IgD-negative memory B cell (primary cell): ENCODE measurements at places on chromosomes 5 and 9. TPM values are rescaled to one million over a fixed set of nuclear protein-coding genes. Genes with fewer than 3 reads are reported as not detected.

EDIL3 gene
- polyA plus RNA-seq: not detected

FOXD4L3 gene
- polyA plus RNA-seq: not detected

LVRN gene
- not detected for polyA plus RNA-seq

SGCD gene
- polyA plus RNA-seq: not detected

CTXN3 gene
- not detected for polyA plus RNA-seq

CPEB4 gene
- polyA plus RNA-seq: 8.4 TPM

ABLIM3 gene
- 0.14 TPM for polyA plus RNA-seq

NTNG2 gene
- 0.84 TPM for polyA plus RNA-seq

FGF18 gene
- polyA plus RNA-seq: not detected

CXCL14 gene
- polyA plus RNA-seq: not detected

IGFBPL1 gene
- not detected for polyA plus RNA-seq

SHLD3 gene
- polyA plus RNA-seq: 5.1 TPM

POU5F2 gene
- 0.08 TPM for polyA plus RNA-seq

CRB2 gene
- not detected for polyA plus RNA-seq

PTGDS gene
- not detected for polyA plus RNA-seq

NUTM2F gene
- not detected for polyA plus RNA-seq

CMYA5 gene
- polyA plus RNA-seq: not detected

HRCT1 gene
- not detected for polyA plus RNA-seq

ZNF462 gene
- polyA plus RNA-seq: not detected

TAF11L5 gene
- polyA plus RNA-seq: not detected

PCDHGA10 gene
- 0.15 TPM for polyA plus RNA-seq

PCDHGC4 gene
- polyA plus RNA-seq: not detected

PCDHA3 gene
- polyA plus RNA-seq: not detected

PDLIM4 gene
- polyA plus RNA-seq: not detected

PKD2L2 gene
- polyA plus RNA-seq: 0.46 TPM

ARID3C gene
- polyA plus RNA-seq: not detected

CCDC171 gene
- 0.18 TPM for polyA plus RNA-seq

LEAP2 gene
- 1.4 TPM for polyA plus RNA-seq

GRIA1 gene
- polyA plus RNA-seq: not detected

RPP25L gene
- polyA plus RNA-seq: 48.4 TPM

CKMT2 gene
- not detected for polyA plus RNA-seq
